ENCODE measurements at places on chromosomes 6 and 20.
A peak's percentile ranks its signal among the peaks of the same experiment; 100 is the strongest.

DNA sequence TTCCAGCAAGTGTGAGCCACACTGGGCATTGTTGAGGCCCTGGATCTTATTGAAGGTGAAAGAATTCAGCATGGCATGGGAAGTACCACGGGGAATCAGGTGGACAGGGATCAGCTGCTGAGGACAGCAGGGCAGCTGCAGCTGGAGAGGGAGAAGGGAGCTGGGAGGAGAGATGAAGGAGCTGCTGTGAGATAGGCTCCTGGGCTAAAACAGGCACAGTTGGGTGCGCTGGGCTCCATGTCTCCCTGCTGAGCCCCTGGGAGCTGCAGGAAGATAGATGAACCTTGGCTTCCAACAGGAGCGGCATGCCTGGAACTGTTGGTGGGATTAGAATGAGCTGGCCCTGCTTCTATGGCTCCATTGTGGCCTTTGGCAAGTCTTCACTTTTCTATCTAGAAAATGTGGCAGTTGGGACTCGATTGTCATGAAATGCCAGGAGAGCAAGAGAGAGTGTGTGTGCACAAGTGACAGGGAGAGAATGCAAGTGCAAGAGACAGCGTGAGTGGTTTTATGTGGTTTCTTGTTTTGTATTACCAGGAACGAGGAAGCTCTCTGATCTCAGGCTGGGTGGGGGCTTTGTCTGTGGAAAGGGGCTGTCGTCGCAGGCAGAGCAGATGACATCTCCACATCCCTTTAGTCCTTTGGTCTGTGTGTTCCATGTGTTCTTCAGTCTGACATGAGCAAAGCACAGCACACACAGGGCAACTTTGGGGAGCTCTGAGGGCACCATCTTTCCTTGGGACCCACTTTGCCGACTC is 20.4 kb downstream of the SNPH start:
- no peak for DNase-seq

GRCh38 chr6:123986938-123987337 is 183.3 kb downstream of the NKAIN2 start:
- no peak for DNase-seq

DNA sequence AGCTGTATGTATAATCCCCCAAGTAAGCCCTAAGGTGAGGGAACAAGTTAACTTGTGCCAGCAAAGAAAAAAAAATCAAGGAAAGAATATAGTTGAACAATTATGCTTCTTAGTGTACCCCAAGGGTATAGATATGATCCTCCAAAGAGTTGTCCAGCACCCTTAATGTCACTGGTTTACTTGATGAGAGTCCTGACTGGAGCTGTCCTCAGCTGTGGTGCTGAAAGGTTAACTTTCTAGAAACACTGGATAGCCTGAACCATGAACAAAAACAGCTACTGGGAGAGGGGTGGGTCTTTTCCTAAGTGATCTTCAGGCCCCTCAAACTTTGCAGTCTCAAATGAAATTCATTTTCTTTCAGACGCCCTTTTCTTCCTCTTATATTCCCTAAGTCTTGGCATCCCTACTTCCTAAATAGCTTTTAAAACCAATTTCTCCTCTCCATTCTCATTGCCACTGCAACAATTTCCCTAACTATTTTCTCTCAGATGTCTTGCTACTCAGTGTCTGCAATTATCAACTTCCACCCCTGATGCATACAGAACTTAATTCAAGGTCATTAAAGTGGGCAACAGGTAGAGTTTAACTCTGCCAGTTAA is 83.5 kb upstream of the PROKR2 start:
- DNase-seq = no peak

- DNase-seq = peak; percentile 62
These were observed 123.5 kb downstream of the MAP3K7 start for GRCh38 chr6:90463359-90463758.

DNA sequence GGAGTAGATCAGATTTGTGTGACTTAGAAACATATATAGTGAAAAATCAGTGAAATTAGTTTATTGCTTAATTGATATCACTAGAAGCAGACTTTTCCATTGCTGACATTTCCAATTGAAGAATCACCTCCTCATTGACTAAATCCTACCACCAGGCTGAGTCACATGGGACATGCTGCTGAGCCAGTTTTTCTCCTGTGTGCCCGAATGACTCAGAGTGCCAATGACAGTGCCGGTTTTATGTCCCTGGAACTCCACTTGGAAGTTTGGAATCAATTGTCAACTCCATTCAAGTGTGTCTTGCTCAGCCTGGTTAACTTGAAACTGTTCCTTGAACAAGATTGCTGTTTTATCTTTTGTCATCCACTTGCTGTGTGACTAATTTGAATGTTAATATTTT is 316.1 kb upstream of the PRDM1 start:
- DNase-seq = no peak

GRCh38 chr6:134920422-134920821 is 29.5 kb downstream of the ALDH8A1 start:
- DNase-seq = no peak

DNA sequence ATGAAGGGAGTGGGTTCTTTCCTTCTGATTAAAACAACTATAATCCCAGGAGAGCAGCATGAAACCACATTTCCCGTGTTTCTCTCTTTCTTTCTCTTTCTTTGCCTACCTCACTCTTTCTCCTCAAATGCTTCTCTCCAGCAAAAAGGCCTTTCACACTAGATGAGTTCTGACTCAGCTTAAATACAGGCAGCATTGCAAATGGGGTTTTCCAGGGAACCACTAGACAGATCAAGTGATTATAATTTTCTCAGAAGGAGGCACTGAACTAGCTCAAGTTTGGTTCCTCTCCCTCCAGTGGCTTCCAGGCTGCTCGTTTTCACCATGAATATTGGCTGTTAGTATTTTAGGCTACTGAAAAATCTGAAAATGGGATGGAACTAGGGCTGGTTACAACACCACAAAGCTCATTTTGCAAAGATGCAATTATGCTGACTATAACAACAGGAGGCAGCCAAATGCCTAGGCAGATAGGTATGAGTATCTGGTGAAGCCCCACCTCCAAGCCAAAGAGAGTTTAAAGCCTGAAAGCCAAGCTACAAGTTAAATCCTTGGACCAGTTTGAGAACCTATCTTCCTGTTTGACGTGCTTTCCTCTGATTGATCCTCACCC is 260.0 kb downstream of the MMUT start:
- no peak for DNase-seq

GRCh38 chr6:24708612-24709011 is 10.3 kb downstream of the C6orf62 start:
- DNase-seq = no peak

- DNase-seq = no peak
These were observed 395.3 kb downstream of the MAFB start for GRCh38 chr20:40293740-40294139.

DNA sequence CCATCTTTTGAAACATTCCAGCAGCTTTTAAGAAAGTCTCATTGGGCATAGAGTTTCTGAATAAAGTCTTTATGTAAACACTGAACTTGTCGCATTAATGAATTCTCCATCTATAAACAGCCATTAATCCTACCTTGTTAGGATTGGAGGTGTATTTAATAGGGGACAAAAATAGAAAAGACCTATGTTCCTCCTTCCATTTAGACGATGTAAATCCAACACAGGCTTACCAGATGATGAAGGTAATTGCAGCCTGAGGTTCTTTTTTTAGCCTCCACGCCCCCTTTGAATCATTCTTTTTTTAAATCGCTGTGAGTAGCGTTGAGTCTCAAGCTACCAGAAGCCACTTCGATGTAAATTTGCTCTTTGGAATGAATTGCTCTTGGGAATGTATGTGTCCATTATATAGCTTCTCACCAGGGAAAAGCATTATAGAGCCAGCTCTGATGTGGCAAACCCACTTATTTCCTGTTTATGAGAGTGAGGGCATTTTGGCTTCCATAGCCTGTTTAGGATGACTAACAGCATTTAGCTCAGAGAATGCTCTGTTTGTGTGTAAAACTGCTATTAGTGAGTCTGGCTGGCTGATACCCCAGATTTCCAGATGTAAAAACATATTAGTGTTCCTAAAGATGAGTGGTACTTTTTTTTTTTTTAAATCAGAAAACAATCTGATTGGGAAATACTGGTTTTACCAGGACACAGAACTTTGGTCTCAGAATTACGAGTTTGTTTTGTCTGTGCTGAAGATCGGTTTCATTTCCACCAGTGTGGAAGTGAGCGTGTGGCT is 74.9 kb upstream of the CLDN20 start:
- no peak for DNase-seq

GRCh38 chr6:169156108-169156792 is 97.4 kb downstream of the THBS2 start:
- DNase-seq = no peak

- no peak for DNase-seq
These were observed 498.7 kb downstream of the TENT5A start for GRCh38 chr6:81253821-81254220.

DNA sequence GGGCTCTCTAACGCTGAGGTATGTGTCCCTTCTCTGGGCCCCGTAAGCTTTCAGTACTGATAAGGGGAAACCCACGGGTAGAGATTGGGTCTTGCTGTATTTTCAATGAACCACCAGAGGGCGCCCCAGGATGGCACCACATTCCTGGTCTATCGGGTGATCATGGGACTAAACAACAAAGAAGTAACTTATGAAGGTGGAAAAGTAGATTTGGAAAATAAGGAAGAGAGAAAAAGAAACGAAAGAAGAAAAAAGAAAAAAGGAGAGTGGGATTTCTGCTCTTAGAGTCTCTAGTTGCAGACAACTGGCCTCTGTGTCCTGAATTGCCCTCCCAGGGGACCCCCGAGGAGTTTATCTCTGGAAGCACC is 93.8 kb downstream of the GMPR start:
- DNase-seq = peak; percentile 81

GRCh38 chr6:111662794-111663593 is 57.3 kb upstream of the TRAF3IP2 start:
- DNase-seq = no peak

- DNase-seq = no peak
These were observed 728.3 kb downstream of the EPHA7 start for GRCh38 chr6:92690997-92691599.

DNA sequence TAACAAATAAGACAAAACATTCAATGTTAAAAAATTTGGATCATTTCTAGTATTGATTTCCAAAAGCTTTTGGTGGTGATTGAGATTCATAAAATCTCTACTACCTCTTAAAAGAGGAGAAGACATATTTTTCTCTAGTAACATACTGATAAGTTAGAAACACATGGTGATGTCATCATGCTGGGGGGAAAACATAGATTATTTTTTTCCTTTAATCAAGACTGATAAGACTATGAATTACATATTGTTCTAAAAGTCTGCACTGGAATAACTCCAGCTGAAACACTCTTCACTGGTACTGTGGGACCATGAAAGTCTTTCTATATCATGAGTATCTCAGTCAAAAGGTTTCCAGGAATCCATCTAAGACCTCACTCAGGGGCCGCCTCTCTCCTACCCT is 515.8 kb downstream of the PRKN start:
- DNase-seq = no peak

DNA sequence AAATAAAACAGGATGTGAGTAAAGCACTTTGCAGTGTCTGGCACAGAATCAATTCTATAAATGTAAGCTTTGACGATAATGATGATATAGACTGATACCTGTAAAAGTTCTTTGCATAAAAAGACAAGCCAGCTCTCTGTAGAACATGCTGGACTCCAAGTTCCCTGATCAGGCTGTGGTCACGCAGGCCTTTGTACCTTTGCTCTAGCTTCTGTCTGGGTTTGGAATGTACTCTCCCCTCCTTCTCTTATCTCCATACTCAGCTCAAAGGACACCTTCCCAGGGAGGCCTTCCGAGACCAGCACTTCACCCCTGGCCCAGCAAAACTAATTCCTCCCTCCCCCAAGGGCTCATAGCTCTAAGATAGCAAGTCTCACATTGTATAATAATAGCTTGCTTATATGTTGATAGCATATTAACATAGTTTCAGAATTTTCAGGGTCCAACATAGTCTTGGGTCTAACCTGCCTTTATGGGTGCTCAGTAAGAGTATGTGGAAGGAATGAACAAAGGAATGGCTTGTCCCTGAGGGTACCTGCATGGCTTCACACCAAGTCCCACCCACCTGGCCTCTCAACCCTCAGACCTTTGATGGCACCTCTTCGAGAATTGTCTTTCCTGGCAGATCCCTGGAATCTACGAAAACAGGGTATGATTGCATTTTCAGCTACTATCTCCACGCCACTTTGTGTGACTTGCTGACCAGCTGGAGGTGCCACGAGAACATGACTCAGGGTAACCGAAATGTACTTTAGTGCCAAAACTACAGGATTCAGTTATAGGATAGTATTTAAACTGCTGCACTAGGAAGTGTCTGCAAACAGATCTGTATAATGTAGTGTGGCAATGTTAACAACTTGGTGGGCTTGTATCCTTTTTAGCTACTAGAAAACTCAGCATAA is 41.7 kb upstream of the PIM1 start:
- DNase-seq = no peak

DNA sequence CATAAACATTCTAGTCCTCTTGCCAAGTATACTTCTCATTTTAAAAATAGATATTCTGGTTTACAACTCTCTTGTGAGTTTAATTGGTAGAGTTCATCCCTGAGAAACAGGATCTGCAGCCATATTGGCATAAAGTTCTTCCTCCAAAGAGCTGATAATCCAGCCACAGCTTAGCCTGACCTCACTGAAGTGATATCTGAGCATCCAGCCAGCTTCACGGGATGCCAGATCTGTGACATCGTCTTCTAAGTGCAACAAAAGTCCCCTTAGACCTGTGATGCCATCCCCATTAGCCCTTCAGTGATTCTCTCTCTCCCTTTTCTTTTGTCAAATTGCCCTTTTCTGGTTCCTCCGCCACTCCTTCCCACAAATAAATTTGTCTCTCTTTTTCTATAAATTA is 180.6 kb upstream of the STXBP5 start:
- no peak for DNase-seq

DNA sequence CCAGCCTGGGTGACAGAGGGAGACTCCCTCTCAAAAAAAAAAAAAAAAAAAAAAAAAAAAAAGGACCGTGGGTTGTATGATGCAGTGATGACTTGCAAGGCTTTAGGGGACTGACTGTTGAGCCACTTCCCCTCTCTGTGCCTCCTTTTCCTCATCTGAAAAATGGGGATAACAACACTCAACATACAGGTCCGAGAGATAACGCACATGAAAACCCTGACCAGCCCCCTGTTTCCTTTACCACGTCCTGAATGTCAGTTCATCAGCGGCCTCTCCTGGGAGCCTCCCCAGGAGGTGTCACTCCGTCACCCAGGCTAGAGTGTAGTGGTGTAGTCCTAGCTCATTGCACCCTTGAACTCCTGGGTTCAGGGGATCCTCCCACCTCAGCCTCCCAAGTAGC is 3.9 kb downstream of the SLA2 start:
- no peak for DNase-seq

Measured in activated T-cell treated with anti-CD3 and anti-CD28 coated beads, Interleukin-2, amount 50 U/mL, for 72 hours (primary cell).